ENCODE measurements at places on chromosomes 5 and 9.

DNA sequence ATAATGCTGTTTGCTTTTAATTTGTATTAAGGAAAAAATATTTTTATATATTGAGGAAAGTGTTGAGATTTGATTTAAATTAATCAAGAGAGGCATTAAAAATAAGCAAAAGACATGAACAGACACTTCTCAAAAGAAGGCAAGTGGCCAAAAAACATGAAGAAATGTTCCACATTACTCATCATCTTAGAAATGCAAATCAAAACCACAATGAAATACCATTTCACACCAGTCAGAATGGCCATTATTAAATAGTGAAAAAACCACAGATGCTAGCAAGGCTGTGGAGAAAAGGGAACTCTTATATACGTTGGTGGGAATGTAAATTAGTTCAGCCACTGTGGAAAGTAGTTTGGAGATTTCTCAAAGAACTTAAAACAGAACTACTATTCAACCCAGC lies 45.9 kb downstream of the RANBP17 start:
- DNase-seq: peak; percentile 5

DNA sequence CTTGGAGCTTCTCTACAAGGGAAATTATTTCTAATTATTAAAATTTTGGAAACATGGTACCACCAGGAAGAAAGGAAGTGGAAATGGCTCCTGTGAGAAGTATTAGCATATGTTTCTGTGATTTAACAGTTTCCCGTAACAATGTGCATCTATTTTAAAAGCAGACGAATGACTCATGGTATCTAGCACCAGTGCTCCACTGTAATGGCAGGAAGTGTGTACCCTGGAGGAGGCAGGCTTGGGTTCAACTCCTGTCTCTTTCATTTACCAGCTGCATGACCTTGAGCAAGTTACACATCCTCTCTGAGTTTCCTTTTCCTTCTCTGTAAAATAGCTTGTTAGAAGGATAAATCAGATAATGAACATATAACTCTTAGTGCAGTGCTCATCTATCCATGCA lies 41.0 kb upstream of the ANGPTL2 start:
- DNase-seq: no peak

DNA sequence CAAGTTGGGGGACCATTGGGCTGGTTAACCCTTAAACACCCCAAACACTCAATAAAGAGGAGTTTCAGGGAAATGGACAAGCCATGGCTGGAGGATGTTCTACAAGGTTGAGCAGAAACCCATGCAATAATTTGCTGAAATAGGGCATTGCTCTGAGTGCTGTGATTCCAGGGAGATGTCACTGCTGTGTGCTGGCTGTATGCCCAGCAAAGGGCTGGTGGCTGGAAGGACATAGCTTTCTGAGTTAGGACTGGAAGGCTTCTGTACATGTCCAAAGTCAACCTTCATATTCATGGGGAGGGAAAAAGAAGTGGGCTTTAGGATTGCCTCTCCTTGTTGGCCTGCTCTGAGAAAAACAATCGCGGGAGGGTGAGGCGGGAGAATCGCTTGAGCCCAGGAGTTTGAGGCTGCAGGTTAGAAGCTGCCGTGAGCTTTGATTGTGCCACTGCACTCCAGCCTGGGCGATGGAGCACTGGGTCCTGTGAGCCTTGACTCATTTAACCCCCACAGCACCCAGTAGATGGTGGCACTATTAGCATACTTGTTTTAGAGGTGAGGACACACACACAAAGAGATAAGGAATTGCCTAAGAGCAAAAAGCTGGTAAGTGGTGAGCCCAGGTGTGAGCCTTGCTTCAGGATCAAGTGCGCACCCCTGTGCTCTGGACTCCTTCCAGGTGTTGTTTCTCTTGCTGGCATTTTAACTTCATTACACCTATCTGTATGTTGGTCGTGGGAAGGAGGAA lies 20.4 kb downstream of the IL12B start:
- no peak for DNase-seq

DNA sequence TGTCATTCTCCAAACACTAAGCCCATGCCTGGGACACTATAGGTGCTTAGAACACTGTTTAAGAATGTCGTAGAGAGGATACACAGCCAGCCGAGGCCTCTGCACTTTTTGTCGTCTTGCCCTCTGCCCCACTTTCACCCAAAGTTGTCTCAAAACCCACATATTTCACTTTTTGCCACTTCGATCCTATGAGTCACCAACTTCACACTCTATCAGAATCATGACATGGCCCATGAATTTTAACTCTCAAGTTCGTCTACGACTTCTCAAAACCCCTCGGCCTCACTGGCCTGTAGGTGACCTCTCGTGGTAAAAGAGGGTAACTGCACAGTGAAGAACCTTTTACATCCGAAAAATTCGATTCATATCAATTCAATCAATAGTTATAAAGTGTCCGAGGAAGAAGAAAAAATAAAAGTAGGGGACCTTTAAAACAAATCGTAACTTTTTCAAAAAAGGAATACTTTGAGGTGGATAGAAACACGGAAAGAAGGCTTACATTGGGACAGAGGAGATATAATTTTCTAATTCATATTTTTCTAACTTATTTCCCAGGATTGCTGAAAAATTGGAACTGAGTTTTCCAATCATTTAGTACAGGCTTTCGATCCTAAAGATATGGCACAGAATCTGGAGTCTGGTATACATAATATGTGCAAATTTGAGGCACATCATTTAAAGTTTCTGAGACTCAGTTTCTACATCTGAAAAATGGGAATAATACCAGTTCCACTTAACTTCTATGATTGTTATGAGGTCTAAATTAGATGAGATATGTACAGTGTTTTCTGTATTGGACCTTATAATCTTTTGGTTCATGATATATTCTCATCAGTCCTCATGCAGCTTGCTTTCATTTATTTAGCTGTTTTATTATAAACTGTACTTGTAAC lies 122.6 kb downstream of the APBA1 start:
- DNase-seq: peak; percentile 65

- DNase-seq: no peak
Measured at GRCh38 chr9:132487351-132487791, 77.4 kb downstream of the CFAP77 start.

GRCh38 chr9:89943728-89944127 lies 338.9 kb downstream of the GADD45G start:
- DNase-seq: no peak

GRCh38 chr9:103116246-103116645 lies 121.1 kb downstream of the CYLC2 start:
- no peak for DNase-seq

DNA sequence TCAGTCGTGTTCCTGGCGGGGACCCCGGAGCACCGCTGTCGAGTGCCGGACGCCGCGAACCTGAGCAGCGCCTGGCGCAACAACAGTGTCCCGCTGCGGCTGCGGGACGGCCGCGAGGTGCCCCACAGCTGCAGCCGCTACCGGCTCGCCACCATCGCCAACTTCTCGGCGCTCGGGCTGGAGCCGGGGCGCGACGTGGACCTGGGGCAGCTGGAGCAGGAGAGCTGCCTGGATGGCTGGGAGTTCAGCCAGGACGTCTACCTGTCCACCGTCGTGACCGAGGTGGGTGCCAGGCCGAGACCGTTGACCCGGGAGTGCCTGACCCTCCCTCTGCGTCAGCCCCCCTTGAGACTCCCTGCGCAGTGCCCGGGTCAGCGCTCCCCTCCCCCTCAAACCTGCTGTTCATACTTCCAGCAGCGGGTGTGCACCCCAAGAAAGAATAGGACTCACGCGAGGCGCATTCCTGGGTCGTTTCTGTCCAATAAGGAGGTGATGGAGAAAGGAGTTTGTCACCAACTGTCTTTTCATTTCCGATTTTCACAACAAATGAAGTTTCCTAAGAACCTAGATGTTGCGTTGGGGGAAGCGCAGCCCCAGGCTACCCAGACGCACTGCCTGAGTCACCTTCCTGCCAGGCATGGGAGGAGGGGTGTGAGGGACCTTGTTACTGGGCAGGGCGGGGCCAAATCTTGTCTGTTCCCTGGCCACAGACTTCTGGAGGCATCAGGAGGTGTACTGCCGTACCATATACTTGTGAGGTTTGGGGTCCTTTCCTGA lies 722 bp downstream of the SLC22A4 start:
- DNase-seq: peak; percentile 90

DNA sequence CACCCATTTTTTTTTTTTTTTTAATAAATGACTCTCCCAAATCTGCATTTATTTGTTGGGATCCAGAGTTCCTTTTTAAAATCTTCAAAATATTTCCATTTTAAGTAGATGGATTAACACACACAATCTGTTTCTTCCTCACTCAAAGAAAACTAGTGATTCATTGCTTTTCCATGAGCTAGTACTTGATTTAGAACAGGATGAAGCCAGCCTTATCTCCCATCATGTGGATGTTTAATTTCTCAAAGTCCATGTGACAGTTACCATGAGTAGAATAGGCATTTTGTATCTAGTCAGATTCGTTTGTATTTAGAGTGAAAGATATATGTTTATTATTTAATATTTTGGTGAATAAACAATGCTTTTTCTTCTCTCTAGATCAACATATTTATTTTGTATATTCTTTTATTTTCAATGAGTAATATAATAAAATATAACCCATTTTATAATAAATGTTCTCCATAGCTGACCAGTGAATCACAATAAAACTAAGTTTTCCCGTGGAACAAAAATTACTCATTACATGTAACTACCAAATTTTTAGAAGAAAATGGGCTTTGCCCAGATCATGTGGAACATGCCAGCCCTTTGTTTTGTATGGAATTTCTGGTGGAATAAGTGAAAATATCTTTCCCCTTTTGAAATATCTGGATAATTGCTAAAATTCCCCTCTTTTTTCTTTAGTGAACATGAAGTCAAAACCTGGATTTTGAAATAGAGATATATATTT lies 54.9 kb upstream of the RPS23 start:
- DNase-seq: no peak

- DNase-seq: no peak
Measured at GRCh38 chr5:159667286-159667685, 249.0 kb upstream of the ADRA1B start.

- DNase-seq: no peak
Measured at GRCh38 chr5:133797167-133797566, 171.3 kb downstream of the C5orf15 start.

GRCh38 chr9:91677822-91678436 lies 254.3 kb upstream of the NFIL3 start:
- no peak for DNase-seq

- DNase-seq: no peak
Measured at GRCh38 chr5:76831110-76831452, 12.3 kb downstream of the F2RL1 start.

DNA sequence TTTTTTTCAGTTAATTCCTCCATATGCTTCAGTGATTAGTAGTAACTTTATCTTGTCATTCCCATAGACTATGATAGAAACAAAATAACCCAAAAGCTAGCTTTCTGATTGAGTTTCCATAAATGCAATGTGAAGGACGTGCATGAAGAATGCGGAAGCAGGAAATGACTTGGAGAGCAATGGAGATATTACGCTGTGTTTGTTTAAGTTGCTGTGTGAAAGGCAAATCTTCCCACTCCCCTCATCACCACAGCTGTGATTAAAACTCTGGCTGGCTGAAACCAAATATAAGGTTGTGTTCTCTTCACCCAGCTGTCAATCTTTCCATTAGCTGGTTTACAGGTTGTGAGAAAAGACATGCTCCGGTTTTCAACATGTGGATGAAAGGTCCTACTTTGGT lies 83.9 kb downstream of the NR2F1-AS1 start:
- DNase-seq: no peak

DNA sequence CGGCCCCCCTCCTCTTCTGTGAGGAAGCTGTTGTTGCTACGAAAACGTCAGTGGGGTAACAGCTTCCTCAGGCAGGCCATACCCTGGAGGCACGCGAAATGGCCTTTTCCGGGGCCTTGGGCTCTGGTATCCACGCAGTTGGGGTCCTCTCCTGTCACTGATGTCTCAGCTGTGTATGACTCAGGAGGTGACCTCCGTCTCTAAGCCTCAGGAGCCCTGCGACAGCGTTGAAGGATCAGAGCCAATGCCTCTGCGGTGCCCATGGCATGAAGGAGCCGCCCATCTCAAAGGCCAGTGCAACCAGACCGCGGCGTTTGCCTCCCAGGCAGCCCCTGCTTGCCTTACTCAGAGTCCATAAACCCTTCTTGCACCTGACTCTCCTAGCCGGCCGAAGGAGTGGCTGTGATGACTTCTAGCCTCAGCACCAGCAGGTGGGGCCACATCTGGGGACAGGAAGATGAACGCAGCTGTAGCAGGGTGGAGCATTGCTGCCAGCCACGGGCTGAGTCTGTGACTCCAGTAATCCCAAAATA lies 1.0 kb upstream of the MXD3 start:
- peak; percentile 79 for DNase-seq

DNA sequence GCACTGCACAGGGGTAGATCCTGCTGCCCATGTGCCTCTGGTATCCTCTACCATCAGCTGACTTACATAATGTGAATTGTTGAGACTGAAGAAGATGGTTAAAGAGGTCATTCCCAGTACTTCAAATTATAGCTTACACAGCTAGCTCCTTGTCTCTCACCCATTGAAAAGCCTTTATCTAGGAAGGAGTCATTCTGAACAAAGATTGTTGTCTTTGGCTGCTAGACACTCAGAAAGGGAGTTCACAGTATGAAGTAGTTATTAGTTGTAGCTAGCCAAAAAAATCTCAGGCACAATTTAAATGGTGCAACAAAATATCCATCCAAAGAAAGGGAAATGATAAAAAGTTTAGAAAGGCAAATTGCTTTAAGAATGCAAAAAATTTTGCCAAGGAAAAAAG lies 102.0 kb upstream of the NREP start:
- no peak for DNase-seq

DNA sequence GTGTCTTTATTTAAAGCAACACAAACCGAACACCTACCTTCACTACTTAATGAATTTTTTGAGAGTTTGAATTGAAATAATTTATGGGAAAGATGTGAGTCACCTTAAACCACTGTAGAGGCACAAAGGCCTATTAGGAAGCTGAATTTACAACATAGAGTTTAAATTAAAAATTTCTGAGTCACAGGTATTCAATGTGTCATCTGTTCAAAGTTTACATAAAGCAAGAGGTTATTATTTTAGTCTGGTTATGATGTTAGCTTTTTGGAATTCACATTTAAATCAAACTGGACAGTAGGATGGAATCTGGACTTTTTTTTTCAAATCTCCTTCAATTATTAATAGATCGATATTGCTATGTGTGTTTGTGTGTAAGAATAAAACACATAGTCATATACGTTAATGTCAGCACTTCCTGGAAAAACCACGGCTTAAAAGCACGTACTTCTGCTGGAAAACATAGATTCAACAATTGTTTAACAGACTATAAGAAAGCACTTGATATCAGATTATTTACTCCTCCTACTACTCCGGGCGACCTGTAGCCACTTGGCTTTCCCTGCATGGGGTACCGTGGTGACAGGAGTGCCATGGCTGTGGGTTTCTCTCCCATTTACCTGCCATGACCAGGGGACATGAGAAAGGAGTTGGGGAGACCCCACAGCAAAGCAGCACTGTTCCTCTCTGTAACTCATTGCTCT lies 638.6 kb downstream of the SEMA5A start:
- no peak for DNase-seq

GRCh38 chr5:169281625-169282024 lies 19.3 kb downstream of the SLIT3 start:
- DNase-seq: no peak

GRCh38 chr5:35990941-35991611 lies at the start of gene UGT3A1:
Gene UGT3A1, minus strand, starts transcription at chr5:35991390. Its CDS starts 150 bp downstream, at chr5:35991240.
- no peak for DNase-seq

- peak; percentile 79 for DNase-seq
Measured at GRCh38 chr9:97501177-97501971, at the start of gene TMOD1. Gene TMOD1, plus strand, starts transcription at chr9:97501666. Its CDS starts 22,523 bp downstream, at chr9:97524189.

All from hematopoietic multipotent progenitor cell treated with erythropoietin and hydrocortisone succinate and interleukin-3 and kit ligand, for 6 days (in vitro differentiated cells).